Stimulated activated CD8-positive, alpha-beta memory T cell treated with anti-CD3 and anti-CD28 coated beads, Interleukin-4, amount 100 ng/mL, for 1 hour (primary cell): ENCODE measurements at places on chromosomes 12 and 14.

DNA sequence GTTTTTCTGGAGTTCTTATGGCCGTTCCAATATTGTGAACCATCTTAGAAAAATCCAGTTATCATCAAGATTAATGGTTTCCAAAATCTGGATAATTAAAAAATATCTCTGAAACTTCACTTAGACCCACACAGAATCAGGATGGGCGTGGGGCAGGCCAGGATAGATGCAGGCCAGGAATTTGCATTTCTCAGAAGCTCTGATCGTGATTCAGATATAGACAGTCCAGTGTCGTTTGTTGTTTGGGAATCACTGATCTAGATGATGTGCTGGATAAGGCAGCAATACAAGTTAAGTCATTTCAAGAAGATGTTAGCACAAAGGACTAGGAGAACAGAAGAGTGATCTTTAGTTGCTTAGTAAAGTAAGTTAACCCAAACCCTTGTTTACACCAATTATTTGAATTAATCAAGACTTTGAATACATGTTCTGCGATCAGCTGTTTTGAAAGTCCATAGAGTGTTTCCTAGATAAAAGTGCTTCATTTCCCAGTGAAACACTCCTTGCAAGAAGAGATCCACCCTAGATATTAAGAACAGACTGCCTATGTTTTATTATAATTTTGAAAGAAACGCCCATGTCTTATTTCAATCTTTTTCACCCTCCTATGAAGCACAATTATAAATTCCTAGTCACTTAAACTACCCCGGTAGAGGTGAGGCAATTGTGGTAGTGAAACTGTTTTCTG lies 90.9 kb downstream of the NEDD1 start:
- no peak for DNase-seq

- no peak for DNase-seq
Observed at GRCh38 chr14:29705801-29706200, 221.8 kb downstream of the PRKD1 start.

GRCh38 chr12:3685830-3686229 lies 67.1 kb downstream of the CRACR2A start:
- DNase-seq = no peak

DNA sequence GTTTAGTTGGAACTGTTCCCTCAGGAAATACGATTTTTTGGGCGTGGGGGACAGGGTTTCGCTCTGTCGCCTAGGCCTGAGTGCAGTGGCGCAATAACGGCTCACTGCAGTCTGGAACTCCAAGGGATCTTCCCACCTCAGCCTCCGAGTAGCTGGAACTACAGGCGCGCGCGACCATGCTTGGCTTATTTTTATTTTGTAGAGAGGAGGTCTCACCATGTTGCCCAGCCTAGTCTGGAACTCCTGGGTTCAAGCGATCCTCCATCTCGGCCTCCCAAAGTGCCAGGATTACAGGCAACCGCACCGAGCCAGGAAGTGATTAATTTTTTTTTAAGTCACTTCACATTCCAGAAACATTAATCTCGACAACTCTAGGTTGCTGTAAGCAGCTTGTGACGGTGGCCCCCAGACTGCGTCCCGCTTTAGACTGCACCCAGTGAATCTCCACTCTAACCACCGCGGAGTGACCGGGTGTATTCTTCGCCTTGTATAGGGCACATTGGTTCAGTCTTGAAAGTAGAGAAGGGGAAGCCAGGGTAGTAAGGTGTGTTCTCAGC lies 830 bp upstream of the MIS18BP1 start:
- DNase-seq = no peak

- no peak for DNase-seq
Observed at GRCh38 chr12:123516216-123516780, 17.2 kb downstream of the RILPL1 start.

DNA sequence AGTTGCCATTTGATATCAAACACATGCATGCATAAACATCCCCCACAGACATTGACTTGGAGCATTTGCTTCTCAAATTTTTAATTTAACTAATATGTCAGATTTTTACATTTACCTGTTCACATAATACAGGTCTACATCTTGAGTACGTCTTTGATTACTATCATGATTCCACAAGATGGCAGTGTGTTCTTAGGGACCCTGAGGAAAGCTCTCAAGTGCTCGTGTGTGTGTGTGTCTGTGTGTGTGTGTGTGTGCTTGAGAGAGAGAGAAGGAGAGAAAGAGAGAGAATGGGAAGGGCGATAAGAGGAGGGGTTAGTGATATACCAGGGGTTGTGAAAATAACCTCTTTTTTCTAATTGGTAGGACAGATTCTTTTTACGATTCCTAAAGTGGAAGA lies 167.1 kb upstream of the OR4E1 start:
- DNase-seq = no peak

GRCh38 chr12:75205558-75205957 lies 4.1 kb downstream of the KCNC2 start:
- DNase-seq = no peak

GRCh38 chr14:61341275-61342206 lies 20.2 kb downstream of the PRKCH start:
- DNase-seq = no peak

DNA sequence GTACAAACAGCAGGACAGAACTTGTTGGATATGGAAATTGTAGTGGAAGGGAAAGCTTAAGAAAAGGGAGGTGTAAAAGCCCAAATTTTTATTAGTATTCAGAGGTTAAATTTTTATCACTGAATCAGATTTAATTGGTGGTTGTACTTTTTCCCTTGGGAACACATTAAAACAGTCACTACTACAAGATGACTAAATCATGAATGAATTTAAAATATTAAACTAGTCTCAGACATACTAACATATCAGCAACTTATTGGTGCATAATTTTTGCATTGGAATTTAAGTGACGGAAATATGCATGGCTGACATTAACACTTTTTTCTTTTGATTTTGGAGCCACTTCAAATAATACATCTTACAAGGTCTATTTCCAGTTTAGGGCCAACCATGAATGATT lies 27.6 kb downstream of the SAMD4A start:
- DNase-seq = no peak

DNA sequence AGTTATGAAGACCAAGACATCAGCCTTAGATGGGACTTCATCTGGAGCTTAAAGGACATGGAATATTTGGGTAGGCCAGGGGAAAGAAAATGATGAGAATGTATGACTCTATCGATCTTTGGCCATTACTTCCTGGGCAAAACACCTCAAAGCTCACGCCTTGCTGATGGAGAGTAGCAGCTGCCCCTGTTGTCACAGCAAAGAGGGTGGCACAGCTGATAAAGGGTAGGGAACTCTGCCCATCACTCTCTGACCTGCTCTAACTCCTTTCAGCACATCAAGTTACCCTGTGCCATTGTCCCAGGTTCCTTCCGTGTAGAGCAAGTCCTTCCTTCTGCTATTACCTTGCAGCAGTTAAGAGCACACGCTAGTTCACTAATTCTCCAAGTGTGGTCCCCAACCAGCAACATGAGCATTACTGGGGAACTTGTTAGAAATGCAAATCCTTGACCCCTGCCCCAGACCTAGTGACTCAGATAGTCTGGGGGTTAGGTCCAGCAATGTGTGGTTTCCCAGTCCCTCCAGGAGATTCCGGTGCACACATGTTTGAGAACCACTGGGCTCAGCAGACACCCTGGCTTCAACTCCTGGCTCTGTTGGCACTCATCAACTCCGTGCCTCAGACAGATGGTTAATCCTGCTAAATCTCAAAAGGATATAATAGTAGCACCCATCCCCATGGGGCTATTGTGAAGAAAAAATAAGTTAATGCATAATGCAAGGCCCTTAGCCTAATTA lies 93.7 kb upstream of the EEA1 start:
- DNase-seq = no peak

DNA sequence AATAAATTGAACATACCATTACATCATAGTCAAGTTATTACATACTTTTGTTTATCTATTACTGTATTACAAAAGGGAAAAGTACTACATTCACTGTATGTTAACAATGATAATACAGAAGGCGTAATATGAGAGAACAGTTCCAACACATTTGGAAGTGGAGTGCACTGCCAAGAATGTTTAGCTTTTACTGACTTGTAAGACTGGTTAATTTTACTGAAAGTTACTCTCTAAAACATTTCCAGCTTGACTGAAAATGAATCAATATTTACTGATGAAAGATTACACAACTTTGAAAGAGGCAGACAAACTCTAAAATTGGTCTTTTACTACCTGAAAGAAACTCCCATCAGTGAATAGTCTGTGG lies 728.5 kb downstream of the FSCB start:
- DNase-seq = no peak

DNA sequence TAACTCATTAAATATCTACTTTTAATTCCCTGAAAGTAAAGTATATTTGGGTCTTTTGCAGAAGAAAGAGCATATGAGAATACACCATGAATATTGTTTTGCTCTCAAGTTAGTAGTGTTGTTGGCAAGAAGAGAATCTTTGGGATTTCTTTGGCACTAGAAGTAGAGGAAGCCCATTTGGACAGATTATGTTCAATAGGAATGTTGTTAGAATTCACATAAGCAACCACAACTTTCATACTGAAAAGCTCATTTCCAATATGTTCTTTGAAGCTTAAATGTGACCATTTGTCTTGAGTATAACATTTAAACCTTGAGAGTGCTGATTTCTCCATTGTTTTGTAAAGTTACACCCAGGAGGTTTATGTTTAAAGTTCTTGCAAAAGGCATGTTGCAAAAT lies 37.6 kb downstream of the PLEKHG7 start:
- DNase-seq = no peak

DNA sequence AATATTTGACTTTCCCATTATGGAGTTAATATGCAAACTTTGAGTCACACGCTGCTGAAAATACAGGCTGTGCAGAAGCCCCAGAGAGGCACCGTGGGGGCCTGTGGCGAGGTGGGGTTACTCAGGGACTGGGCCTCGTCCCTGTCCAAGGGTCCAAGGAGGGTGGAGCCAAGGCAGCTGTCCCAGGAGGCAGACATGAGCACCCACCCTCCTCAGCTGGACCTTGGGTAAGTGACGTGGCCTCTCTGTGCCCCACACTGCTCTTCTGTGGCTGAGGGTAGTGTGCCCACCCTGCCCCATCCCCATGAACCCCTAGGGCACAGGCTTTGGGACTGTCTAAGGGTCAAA lies 39.4 kb downstream of the FAM222A start:
- no peak for DNase-seq

GRCh38 chr12:70364695-70365397 lies 1.2 kb upstream of the KCNMB4 start:
- DNase-seq = no peak

GRCh38 chr12:124087266-124088051 lies 114.4 kb downstream of the ZNF664 start:
- DNase-seq = no peak

DNA sequence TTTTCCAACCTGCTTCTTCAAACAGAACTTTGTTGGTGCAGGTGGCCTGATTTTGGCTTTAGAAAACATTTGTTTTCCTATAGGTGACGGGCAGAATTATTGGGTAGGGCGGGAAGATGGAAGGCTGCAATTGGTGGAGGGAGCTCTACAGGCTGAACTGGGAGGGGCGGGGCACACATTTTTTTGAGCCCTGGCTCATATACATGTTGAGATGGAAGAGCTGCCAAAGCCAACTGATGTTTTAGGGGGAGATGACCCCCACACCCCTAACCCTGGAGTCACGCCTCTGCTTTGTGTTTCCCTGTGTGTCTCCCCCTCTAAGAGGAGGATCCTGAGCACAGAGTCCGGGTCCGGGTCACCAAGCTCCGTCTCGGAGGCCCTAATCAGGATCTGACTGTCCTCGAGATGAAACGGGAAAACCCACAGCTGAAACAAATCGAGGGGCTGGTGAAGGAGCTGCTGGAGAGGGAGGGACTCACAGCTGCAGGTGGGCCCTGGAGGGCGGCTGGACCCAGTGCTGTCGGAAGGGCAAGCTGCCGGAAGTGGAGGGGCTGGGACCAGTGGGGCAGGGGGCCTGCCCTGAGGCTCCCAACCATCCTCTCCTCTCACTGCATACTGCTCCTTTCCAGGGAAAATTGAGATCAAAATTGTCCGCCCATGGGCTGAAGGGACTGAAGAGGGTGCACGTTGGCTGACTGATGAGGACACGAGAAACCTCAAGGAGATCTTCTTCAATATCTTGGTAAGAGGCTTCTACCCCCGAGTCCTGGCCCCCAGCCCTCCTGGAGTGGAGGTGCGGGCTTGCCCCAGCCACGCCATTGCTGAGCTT lies 18.6 kb downstream of the AGAP2 start:
- no peak for DNase-seq
